ENCODE measurements at places on chromosomes 12 and 14.

DNA sequence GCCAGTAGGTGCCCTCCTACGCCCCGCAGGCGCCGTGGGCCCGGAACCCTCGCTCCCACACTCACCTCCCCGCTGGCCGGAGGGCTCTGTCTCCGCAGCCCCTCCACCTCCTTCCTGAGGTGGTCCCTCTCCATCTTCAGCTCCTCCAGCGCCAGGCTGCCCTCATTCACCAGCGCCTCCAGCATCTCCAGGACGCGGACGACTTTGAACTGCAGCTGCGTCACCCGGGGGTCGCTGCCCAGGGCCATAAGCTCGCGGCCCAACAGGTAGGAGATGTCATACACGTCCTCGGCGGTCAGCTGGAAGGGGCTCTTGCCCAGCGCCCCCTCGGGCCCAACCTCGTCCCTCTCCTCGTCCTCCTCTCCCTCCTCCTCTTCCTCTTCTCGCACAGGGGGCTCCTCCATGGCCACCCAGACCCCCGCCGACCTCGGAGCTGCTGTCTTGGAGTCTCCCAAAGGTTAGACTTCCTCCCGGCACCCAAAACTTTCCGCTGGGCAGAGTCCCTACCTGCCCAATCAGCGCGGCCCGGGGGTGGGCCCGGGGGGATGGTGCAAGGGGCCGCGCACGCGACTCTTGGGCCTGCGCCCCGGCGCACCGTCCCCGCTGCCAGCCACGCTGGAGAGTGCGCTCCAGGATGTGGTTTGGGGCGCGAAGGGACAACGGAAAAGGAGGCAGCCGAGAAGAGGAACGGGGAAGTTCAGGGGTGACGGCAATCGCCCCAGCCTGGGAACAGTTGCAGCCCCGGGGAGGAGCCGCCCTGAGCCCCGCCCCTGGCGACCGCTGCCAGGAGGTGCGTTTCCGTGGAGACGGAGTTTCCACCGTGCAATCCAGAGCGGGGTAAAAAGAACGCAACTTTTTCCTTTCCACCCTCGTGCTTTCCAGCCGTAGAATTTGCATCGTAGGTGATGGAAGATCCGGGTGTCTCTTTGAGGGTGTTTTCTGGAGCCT is at the start of gene RILPL2:
Gene RILPL2 (minus strand): TSS at position 668 of the 948 bp plus-strand sequence. CDS start 264 bp downstream, at position 404.
- peak; percentile 84 for DNase-seq

- DNase-seq = no peak
These were observed at the start of gene MFAP5 for GRCh38 chr12:8662593-8662992. MFAP5 (minus strand) TSS chr12:8662826; CDS start chr12:8662104, 722 bp downstream.

GRCh38 chr12:52312086-52312485 is 9.1 kb downstream of the KRT83 start:
- DNase-seq = no peak

- no peak for DNase-seq
These were observed 394.7 kb upstream of the NOVA1 start for GRCh38 chr14:26992403-26993115.

DNA sequence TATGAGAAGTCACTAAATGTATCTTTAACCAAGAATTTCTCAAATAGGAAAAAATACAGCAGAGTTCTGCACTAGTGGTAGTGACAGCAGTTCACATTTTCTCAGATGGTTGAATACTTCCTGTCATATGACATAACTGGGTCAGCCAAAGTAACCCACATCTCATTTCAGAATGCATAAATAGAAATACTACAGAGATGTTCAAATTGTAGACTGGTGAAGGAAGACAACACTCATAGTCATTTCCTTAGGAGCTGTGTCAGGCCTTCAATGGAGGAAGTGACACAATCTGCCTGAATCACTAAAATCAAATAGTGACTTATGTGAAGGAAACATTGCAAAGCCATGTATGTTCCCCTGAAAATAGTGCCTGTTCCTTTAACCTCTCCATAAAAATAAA is 32.4 kb downstream of the FERMT2 start:
- no peak for DNase-seq

- DNase-seq = no peak
These were observed 244.0 kb upstream of the AVPR1A start for GRCh38 chr12:63394983-63395382.

DNA sequence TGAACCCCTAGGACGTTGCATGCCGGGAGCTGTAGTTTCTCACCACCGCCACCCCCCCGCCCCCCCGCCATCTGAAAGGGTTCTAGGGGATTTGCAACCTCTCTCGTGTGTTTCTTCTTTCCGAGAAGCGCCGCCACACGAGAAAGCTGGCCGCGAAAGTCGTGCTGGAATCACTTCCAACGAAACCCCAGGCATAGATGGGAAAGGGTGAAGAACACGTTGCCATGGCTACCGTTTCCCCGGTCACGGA is 501 bp upstream of the HSP90B1 start:
- DNase-seq = no peak

DNA sequence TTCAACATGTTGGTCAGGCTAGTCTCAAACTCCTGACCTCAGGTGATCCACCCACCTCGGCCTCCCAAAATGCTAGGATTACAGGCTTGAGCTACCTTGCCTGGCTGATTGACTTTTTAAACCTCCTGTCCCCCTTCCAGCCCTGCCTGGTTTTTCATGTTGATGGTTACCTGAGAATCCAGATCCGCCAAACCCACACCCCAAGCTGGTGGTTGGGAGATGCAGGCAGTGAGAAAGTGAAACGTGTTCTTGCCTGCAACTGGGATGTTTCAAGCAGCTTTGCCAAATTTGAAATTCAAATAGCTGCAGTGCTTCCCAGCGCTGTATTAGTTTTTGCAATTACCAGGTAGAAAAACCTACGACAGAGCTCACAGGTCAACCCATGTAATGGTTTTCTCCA is 238.3 kb upstream of the PWP1 start:
- DNase-seq = no peak

DNA sequence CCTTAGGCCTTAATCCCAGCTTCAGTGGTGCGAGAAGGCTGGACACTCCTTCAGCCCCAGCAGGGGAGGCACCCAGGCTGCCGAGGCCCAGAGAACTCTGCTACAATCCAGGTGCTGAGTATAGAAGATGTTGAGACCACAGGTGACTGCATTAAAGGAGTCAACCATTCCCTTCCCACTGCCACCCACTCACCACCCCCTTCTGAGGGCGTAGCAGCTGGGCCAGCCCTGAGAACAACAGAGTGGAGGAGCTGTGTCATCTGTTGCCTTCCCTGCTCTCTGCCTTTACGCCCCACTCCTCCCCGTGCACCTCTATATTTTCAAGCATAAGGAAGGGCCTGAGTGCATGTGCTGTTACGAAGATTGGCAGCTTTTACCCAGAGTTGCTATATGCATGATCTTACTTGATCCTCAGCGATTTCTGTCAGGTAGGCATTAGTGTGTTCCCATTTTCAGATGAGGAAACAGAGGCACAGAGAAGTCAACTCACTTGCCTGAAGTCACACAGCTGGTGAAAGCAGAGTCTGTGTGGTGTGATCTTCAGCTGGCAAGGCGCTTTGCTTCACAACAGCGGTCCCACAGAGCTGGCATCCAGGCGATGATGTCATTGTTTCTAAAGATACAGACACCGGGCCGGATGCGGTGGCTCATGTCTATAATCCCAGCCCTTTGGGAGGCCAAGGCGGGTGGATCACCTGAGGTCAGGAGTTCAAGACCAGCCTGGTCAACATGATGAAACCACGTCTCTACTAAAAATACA is 46.7 kb downstream of the RIN3 start:
- no peak for DNase-seq

DNA sequence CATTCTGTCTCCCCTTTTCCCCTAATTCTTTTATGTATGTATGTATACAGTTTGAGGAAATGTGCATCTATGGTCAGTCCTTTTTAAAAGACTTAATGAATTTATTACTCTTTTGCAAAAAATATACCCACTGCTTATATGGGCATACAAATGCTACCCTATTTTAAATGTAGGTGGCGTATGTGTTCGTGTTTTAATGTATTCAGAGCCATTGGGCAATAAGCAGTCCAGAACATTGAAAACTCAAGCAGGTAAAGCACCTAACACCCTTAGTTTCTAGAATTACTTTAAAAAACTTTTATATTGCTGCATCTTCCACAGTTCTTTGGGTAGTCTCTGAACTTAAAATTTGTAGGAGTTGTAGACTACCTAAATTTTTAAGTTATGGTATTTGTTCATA is 42.6 kb upstream of the A2ML1 start:
- no peak for DNase-seq

- no peak for DNase-seq
These were observed 1.3 kb downstream of the CHST11 start for GRCh38 chr12:104457746-104458693.

DNA sequence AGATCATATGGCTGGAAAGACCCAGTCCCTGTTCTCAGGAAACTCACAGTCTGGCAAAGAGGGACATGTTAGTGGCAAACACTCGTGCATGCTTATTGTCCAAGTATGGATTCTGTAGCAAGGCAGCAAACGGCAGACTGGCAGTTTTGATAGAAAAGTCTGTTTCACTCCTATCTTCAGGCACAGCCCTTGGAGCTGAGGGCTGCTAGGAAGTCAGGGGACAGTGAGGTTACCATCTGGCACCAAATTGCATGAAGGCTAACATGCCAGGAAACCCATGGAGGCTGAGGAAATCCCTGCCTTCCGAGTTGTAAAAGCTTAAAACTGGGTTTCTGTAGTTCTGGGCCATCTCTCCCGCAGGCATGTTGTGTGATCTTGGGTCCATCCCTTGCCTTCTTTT is 32.9 kb downstream of the CALM1 start:
- no peak for DNase-seq

- DNase-seq = no peak
These were observed 13.1 kb downstream of the ZDHHC22 start for GRCh38 chr14:77128414-77128891.

DNA sequence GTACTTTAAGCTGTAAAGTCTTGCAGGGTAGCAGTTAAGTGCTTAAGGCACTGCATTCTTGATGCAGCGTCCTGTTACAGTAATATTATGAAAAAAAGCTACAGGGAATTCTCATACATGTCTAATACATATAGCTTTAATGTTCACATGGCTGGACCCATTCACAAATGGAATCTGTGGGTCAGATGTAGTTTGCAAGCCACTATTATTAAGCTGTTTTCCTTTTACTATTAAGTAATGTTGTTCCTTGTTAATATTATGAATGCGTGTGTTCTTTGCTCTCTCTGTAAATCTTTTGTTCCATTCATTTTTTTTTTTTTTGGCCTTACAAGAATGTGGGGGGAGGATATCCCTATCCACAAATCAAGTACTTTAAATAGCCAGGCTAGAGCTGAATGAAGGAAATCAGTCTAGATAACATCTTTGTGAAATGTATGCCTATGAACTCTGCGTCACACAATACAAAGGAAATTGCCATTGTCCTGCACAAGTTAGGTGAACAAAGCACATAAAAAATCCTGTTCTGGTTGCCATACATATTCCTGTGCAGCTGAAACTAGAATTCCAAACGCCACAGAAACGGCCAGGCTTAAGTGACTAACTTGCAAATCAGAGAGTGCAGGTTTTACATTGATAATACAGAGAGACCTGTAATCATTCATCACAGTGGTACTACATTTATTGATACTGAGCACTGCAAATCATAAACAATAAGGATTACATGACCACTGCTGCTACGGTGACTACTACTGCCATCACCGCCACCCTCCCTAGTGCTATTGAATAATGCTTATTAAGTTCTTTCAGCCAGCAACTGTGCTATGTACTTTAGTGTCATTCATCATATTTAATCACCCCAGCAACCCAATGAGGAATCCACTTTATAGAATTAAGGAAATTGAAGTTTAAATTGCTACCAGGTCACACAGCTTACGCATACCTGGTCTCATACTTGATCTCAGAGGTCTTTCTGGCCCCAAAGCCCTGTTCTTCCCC is 111.9 kb downstream of the HMGA2 start:
- DNase-seq = no peak

DNA sequence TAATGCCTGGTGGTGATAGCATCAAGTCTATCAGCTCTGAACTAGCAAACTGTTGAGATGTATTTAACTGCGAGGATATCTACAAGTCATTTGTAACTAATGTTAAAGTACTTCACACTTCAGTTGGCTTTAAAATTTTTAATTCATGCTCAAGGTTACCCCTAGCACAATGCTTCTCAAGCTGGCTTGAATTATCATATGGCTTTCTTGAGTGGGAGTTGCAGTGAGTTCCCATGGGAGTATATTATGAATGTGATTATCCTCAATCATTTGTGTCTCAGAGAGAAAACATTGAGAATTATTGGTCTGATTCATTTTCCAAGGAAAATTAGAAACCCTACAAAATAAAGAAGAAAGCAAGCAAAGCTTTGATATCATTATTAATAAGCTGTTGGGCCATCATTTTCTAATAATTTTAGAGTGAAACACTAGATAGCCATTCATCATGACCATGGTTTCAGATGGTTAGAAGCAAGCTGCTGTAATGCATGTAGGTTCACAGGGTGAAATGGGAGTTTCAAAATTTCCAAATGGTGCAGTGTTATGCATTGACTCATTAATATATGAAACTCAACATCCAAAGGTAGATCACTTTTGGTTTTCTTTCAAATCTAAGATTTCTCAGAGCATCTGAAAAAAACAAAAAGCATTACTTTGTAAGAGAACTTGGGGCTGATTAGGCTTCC is 11.8 kb upstream of the KRAS start:
- DNase-seq = no peak

- DNase-seq = no peak
These were observed 79.3 kb downstream of the LMO3 start for GRCh38 chr12:16526693-16527092.

DNA sequence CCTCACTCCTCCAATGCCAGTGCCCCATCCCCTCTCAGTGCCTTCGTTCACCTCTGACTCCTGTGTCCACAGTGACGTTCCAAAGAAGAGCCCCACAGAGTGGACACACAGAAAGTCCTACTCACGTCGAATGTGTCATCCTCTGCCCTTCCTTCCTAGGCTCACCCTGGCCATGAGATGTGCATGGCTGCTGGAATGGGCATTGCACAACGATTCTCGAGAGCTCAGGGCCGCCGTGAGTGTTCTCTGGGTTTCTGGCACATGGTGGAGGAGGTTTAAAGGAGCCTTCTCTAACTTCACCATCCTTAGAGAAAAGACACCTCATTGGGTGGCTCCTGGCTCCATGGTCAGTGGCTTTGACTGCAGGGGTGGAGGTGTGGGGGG is 12.8 kb upstream of the CEP170B start:
- no peak for DNase-seq

GRCh38 chr12:57727758-57728395 is 10.7 kb downstream of the AGAP2 start:
- peak; percentile 32 for DNase-seq

Measured in dorsolateral prefrontal cortex (tissue), 122 donors.